Esophagus muscularis mucosa (tissue), 4 donors: ENCODE measurements at places on chromosomes 16 and 17. TPM values are rescaled to one million over a fixed set of nuclear protein-coding genes. Genes with fewer than 3 reads are reported as not detected.
A peak's percentile ranks its signal among the peaks of the same experiment; 100 is the strongest.

DNA sequence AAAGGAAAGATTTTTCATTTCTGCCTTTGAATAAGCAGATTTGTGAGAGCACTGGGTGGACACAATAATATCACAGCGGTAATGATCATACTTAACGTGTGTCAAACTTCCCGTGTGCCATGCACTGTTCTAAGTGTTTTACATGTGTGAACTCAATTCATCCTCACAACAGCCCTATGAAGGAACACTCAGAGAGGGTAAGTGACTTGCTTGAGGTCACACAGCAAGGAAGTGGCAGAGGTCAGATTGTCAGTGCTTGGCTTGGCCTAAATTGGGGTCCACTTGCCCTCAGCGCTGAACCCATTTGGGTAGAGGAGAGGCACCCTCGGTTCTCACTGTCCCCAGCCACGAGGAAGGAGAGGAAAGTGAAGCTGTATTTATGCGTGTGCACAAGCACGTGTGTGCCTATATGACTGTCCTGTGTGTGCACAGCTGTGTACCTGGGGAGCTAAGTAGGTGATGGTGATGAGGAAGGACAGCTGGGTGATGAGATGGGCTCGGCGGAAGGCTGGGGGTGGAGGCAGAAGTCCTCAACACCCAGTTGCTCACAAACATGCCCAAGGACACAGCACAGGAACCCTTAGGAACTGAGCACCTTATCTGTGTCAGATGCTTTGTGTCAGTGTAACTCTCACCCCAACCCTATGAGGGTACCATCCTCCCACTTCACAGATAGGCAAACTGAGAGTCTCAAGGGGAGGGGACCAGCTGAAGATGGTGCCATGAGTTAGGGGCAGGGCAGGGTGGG is 9.8 kb upstream of the ADGRG3 start:
- H3K4me1 ChIP-seq = no peaks in the 10 kb centered on the region
- no peak overlapping the region for H3K4me3 ChIP-seq
- H3K27ac ChIP-seq = no peak overlapping the region
- H3K36me3 ChIP-seq = no peaks in the 10 kb centered on the region

The CFAP119 gene
- total RNA-seq = 0.58 TPM

GRCh38 chr17:77959926-77960521 is 1.5 kb downstream of the TNRC6C start:
- no peaks in the 10 kb centered on the region for H3K36me3 ChIP-seq
- H3K4me3 ChIP-seq = peak overlapping the region; percentile 83
- H3K27ac ChIP-seq = peak overlapping the region; percentile 90
- peaks cover 61% of the 10 kb centered on the region for H3K4me1 ChIP-seq
- H3K27me3 ChIP-seq = no peaks in the 10 kb centered on the region
- DNase-seq = peak; percentile 88

The FBXW10B gene
- 0.52 TPM for total RNA-seq

The ARHGAP44 gene
- total RNA-seq = 3.5 TPM

DNA sequence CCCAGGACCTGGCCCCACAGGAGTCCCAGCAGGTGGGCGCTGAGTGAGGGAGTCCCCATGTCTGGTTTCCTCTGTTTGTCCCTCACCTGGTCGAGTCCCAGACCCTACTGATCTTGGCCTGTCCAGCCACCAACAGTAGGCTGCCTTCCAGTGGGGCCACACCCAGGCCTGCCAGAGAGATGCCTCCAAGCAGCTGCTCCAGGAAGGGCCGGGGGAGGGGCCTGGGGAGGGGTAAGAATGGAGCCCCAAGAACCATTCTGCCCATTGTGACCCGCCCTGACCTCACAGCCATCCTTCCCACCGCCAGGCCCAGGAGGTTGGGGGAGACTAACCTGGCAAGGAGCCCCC is 736 bp downstream of the SPATA20 start:
- H3K27me3 ChIP-seq = no peaks in the 10 kb centered on the region
- peaks cover 42% of the 10 kb centered on the region for H3K4me1 ChIP-seq
- peaks cover 3% of the 10 kb centered on the region for H3K36me3 ChIP-seq
- H3K27ac ChIP-seq = peak overlapping the region; percentile 84
- H3K4me3 ChIP-seq = peak overlapping the region; percentile 73
- no peak for DNase-seq
